Bronchial smooth muscle cell (primary cell): ENCODE measurements at places on chromosomes 4 and X. TPM values are rescaled to one million over a fixed set of nuclear protein-coding genes. Genes with fewer than 3 reads are reported as not detected.

NLGN4X gene
- total RNA-seq, result 0.09 TPM in 1 of 2 replicates, not detected in the other

FRMPD4 gene
- total RNA-seq, result 1.6 and 2.4 TPM in 2 replicates

TBC1D8B gene
- 7.0 and 13.2 TPM in 2 replicates for total RNA-seq

GAGE12F gene
- total RNA-seq, result not detected in 2 replicates

NAP1L5 gene
- total RNA-seq, result 5.8 and 7.7 TPM in 2 replicates

FMR1NB gene
- total RNA-seq, result not detected in 2 replicates

USP17L10 gene
- not detected in 2 replicates for total RNA-seq

ARFIP1 gene
- total RNA-seq, result 21.8 and 40.7 TPM in 2 replicates

C1QTNF7 gene
- total RNA-seq, result 1.2 and 3.0 TPM in 2 replicates

KIT gene
- total RNA-seq, result under 0.01 TPM in 2 replicates

STARD8 gene
- 5.2 TPM in 2 replicates for total RNA-seq

KLHL13 gene
- 15.9 and 21.1 TPM in 2 replicates for total RNA-seq

FOXO4 gene
- 4.1 and 8.1 TPM in 2 replicates for total RNA-seq

TMSB15C gene
- 2.0 and 4.3 TPM in 2 replicates for total RNA-seq

CLNK gene
- not detected in 2 replicates for total RNA-seq
